NCI-H524 (cell line): ENCODE measurements at places on chromosomes 3 and 15.

- DNase-seq: no peak
Observed at GRCh38 chr3:174294616-174295015, 564.5 kb upstream of the NAALADL2 start.

DNA sequence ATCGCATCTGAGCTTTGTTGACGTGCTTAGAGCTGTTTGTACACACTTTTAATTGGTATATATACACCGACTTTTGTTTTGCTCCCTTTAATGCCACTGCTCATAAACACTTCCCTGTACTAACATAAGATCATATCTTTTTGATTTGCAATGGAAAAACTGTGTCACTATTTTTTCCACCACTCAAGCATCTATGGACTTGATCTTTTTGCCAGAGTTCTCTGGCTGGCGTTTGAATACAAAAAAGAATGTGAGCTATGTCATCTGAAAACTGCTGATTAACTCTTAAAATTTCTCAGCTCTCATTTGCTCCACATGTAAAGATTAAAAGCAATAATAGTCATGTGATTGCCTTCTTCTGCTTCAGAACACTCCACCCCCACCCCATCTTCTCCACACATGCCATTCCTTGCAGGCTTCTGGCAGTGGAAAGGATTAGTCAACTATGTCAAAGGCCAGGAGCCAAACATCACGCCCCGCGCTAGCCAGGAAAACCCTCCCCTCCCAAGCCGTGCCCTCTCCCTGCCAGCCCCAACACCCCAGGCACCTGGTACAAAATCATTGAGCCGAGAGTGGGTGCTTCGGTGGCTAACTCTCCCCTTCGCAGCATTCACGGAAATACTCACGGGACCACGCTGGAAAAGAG is 123.4 kb upstream of the MEF2A start:
- DNase-seq: no peak

DNA sequence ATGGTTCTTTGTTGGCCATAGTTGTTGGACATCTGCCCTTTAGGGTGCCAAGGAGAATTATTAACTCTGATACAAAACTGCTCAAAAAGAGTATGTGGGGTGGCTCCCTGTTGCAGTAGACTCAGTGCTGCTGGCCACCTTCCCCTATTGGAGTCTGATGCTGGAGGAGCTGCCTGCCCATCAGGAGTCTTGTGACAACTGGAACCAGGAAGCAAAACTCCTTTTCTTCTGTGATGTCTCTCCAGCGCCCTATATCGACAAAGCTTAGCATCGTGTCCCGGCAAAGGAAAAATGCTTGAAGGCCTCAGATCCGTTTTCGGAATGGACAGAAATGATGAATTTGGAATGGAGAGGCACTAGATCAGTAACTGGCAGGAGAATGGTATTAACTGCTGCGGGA is 23.5 kb downstream of the PAK2 start:
- no peak for DNase-seq

- DNase-seq: no peak
Observed at GRCh38 chr3:169272532-169272931, 391.0 kb downstream of the MECOM start.

GRCh38 chr3:52683611-52684010 is 2.1 kb downstream of the PBRM1 start:
- no peak for DNase-seq

- no peak for DNase-seq
Observed at GRCh38 chr3:160169139-160169976, 55.9 kb upstream of the C3orf80 start.

DNA sequence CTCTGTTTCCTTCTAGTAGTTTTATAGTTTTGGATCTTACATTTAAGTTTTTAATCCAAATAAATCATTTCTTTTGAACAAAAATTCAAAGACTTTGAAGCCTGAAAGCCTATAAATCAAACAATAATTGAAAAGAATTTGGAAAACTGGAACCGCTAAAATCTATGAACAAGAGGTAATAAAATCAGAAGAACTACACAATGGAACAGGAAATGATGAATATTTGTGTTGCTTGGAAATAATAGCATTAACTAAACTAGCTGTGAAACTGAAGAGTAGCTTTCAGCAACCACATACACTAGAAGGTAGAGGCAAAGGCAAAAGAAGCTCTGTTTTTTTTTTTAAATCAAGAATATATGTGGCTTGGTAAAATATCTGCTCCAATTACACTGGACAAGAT is 147.9 kb upstream of the ABI3BP start:
- DNase-seq: no peak

DNA sequence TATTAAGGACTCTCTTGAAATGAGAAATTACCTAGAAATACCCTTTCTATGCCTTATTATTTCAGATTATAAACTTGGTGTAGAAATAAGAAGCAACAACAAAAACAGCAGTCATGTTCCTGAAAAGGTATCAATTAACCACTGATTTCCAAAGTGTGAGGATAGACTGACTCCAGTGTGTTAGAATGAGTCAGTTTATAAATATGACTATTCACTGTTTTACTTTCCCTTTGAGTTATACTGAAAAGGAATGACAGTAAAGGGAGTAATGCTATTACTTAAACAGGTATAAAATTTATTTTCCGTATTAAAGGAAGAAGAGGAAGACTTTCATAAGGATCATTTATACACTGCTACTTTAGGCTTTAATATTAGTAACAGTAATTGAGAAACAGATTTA is 12.9 kb downstream of the GMNC start:
- DNase-seq: no peak

DNA sequence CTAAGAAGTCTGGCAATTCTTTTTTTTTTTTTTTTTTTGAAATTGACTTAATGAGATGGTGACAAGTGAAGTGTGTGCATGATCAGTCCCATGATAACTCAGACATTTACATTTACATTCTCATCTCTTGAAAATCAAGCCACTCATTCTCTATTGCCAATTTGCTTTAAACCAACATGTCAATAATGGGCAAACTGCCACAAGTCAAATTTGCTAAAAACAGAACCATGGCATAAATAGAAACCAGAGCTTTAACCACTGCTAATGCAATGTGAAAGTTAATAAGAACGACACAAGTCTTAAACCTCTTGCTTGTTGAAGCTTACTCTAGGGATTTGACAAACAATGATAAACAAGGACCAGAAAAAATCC is 12.0 kb upstream of the COL8A1 start:
- DNase-seq: no peak

- DNase-seq: no peak
Observed at GRCh38 chr3:44721231-44722102, 8.0 kb upstream of the ZNF501 start.

DNA sequence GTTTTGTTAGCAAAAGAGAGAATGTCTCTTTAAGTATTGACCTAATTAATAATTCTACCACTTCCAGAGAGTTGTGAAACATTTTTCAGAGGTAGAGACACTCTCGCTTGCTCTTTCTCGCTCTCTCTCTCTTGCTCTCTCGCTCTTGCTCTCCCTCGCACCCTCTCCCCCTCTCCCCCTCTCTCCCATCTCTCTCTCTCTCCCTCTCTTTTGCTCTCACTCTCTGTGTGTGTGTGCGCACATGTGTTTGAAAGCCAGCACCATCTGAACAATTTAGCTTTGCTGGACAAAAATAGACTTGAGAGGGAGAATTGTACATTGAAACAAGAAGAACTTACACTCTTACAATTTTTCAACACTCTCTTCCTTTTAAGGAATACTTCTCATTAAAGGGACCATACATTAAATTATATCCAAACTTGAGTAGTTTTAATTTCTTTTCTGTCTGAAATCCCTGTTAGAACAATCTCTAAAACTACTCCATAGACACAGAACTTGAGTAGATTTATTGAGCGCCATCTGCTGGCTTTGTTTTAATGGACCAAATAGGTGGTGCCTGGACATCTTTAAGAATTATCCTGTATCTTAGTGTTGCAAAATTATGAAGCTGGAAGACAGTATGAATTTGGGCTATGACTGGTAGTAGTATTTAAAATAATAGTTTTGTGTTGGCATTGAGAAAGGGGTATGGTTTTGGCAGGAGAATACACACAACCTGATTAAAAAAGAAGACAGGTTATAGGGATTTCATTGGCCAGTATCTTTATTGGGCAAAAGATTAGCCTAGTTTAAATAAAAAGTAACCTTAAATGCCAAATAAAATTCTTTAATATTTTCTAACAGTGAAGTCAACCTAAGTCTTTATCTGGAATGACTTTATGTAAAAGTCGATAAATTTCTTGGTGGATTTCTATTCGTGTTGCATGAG is 124.6 kb downstream of the AKAP13 start:
- DNase-seq: peak; percentile 30

DNA sequence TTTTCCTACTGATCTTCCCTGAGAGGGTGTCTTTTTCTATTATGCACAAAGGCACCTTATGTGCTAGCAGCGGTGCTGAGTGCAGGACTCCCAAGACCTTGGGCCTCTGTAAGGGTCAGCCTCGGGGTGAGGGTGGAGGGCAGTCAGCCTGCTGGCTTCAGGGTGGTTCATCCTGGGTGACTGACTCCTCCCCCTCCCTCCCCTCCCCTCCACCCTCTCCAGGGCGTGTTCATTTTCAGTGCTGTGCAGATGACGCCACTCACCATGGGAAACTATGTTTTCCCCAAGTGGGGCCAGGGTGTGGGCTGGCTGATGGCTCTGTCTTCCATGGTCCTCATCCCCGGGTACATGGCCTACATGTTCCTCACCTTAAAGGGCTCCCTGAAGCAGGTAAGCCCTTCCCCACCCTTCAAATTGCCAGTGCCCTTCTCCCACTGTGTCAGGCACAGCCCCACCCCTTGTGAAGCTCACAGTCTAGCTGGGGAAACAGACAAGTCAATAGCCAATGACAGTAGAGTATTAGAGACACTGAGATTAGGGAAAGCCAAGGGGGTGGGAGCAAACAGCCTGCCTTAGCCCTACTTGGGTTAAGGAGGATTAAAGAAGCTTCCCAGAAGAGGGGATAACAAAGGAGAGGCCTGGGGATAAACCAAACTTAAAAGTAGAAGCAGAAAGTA is 41.9 kb downstream of the SLC6A1 start:
- DNase-seq: no peak

- no peak for DNase-seq
Observed at GRCh38 chr3:120769436-120769835, 26.9 kb downstream of the GTF2E1 start.

DNA sequence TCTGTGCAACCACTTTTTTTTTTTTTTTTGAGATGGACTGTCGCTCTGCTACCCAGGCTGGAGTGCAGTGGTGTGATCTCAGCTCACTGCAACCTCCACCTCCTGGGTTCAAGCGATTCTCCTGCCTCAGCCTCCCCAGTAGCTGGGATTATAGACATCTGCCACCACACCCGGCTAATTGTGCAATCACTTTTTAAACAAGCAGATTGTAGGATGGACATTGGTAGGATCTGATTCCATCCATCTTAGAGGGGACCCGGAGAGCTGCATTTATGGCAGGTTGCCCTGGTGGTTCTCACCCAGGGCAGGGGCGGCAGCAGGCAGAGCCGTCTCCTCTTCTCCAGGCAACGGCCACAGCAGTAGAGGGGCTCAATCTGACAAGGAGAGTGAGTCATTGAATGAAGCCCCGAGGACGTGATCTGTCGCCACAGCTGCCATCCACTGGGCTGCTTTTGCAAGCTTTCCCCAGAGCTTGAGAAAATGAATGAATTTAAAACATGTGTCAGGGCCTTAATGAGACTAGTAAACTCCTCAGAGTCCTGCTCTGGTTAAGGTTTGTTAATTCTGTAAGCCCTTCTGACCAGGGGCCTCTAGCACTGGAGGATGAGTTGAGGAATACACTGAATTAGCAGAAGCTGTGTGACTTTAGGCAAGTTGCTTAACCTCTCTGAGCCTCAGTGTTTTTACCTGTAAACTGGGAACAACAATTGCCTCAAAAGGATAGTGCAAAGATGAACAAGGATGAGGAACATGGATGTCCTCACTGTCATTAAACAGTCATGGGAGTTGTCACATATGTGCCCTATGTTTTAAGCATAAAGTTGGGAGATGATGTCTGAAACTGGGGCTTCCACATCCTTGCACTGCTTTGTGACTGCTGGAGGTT is 129.1 kb downstream of the ASB7 start:
- DNase-seq: no peak

- no peak for DNase-seq
Observed at GRCh38 chr3:96779810-96780209, 34.6 kb upstream of the EPHA6 start.

DNA sequence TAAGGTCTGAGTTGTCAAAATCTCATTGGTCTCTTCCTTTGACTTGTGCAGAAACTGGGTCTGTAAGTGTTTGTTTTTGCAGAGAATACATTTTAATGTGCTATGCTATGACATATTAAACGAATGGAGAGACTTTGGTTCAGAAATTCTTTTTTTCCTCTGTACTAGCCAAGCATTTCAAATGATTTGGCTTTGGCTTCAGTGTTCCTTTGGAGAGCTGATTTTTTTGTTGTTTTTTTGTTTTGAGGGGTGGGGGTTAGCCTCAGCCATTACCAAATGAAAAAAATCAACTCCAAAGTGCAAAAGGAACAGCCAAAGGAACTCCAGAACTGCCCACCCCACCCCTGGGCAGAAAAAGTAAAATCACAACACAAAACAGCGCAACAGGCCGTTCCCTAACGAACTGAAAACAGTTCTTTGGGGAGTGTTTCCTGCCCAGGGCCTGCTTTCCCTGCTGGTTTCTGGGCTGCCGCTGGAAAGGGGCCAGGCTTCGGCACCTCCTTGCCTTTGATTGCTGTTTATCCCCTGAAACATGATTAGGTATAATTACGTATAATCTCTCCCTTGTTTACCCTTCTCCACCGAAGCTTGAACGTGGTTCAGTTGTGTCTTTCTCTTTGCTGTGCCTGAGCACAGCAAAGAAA is 57.6 kb upstream of the NEO1 start:
- DNase-seq: no peak

- no peak for DNase-seq
Observed at GRCh38 chr3:195075199-195075940, 195.6 kb downstream of the XXYLT1 start.

DNA sequence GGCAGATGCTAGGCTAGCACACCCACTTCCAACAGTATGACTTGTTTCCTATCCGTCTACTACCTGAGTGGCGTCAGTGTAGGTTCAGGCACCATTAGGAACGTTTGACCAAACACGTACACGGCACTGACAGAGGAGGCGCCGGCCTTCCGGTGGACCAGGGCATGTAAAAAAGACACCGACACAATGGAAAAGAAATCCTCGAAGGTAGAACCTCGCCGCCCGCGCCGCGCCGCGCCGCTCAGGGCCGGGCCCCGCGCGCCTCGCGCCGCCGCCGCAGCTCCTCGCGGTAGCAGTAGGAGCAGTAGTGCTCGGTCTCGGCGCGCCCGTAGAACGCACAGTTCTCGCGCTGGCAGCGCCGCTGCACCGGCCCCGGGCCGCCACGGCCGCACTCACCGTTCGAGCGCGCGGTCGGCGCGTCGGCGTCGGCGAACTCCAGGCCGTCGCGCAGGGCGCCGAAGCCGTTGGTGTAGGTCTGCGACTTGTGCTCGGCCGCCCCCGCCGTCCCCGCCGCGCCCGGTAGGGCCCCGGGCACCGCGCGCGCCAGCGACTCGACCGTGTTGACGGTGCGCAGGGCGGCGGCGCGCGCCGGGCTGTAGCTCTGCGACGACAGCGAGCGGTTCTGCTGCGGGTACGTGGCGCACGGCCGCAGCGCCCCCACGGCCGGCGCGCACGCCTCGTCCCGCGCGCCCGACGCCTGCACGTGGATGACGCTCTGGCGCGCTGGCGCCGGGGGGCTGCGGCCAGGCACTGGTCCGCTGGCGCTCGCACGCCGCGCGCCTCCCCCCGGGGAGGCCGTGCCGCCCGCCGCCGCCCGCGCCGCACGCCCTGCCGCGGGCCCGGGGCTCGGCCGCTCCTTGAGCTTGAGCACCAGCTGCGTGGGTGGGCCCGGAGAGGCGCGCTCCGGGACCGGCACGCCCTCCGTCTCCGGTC is 156.7 kb downstream of the KLF13 start:
- peak; percentile 39 for DNase-seq
